ENCODE measurements at places on chromosomes 7 and 10. TPM values are rescaled to one million over a fixed set of nuclear protein-coding genes. Genes with fewer than 3 reads are reported as not detected.

Gene ERCC6
- 29.8 TPM for total RNA-seq

GRCh38 chr10:123909426-123909825, 17.8 kb upstream of the CPXM2 start:
- DNase-seq = no peak

DNA sequence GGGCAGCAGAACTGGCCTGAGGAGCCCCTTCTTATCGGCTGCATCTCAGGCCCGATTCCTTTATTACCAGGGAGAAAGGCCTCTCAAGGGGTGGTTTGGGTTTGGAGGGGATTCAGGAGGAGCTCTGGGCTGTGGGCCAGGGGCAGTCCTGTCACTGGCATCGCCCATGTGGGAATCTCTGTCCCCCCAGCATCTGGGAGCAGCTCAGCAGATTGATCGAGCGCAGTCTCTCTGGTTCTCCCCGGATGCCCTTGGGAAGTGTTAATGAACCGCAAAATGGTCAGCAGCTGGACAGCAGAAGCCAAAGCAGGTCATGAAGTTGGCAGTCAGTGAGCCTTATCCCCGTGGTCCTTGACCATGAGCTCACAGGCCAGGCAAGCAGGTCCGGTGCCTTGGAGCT, 104.4 kb upstream of the ANLN start:
- DNase-seq = no peak

DNA sequence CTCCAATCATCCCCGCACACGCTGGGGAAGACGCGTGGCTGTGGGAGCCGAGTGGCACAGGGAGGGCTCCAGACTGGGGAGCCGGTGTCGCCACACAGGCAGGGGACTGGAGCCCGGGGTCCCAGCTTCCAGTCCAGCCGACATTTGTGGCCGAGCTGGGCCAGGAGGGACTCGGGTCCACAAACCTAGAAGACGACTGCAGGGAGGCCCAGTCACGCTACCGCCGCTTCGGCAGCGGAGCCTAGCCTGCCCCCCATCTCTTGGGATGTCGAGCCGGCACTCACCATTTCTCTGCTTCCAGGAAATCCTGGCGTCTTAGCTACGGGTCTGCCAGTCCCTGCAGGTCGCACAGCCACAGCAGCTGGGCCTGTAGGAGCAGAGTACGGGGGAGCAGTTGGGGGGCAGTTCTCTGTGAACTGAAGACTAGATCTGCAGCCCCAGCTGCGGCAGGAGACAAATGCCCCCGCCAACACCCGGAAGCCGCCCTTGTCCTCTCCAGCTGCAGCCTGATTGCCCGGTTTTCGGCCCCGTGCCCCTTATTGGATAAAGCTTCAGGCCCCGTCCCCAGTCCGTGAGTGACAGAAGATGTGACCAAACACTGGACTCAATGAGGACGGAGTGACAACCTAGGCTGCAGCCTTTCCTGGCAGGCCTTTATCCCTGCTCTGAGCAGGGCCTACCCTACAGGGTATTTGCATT, 270.7 kb downstream of the ZNF33B start:
- DNase-seq = peak; percentile 76

- DNase-seq = peak; percentile 79
These were observed 58.2 kb upstream of the LYZL2 start for GRCh38 chr10:30687698-30688213.

Gene ATOH7
- total RNA-seq = 0.19 TPM

DNA sequence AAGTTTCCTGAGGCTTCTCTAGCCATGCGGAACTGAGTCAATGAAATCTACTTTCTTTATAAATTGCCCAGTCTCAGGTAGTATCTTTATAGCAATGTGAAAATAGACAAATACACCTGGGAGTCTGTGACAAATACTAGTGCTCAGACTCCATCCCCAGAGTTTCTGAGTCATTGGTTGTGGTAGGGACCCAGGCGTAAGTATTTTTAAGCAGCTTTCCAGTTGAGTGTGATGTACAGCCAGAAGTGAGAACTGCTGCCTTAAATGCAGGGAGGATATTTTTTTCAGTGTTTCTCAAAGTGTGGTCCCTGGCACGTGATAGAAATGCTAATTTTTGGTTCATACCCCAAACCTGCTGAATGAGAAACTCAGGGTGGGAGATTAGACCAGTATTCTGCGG, 121.7 kb downstream of the SORCS3 start:
- no peak for DNase-seq

GRCh38 chr10:103736763-103737162, 118.6 kb downstream of the SH3PXD2A start:
- DNase-seq = no peak

DNA sequence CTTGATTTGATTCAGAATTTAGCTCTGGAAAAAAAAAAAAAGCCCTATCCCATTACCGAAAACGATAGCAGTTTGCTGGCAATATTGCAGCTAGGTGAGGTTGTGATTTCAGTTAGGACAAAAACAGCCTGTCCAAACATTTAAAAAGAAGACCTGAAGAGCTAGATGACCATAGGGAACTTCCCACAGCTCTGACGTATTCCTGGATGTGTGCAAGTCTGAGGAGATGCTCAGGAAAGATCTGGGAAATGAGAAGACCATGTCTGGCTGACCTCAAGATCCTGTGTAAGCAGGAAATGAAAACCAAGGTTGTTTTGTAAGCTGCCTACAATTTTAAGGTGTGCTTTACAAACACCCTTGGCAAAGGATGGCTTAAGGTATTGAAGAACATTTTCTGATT, 88.7 kb downstream of the RAMP3 start:
- DNase-seq = no peak

DNA sequence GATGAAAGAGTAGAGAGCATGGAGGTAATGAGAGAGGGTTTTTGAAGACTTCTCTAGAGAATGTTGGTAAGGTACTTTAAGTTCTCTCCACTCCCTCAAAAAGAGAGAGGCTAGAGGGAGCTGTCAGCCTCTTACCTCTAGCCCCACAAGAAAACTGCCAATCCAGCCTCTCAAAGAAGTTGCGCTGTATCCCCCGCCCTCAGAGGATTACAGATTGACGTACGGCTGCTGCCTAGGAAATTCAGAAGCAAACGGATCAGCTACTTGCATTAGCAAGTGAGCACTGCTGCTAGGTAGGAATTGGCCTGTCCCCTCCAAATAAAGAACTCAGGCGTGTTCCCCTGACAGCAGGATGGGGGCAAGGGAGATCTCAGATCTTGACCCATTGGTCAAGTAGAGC, 34.2 kb downstream of the TYW1B start:
- DNase-seq = no peak

Gene TWIST1
- total RNA-seq = 1.3 TPM

DNA sequence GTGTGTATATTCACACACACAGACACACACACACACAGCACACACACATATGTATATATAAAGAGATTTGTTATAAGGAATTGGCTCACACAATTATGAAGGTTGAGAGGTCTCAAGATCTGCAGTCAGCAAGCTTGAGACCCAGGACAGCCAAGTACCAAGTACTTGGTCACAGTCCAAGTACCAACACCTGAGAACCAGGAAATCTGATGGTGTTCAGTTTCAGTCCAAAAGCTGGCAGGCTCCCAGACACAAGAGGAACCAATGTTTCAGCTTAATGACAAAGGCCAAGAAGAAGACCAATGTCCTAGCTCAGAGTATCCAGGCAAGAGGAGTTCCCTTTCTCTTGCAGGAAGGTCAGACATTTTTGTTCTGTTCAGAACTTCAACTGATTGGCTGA, 780.2 kb downstream of the MAGI2 start:
- DNase-seq = no peak

GRCh38 chr7:153590571-153590970, 461.6 kb upstream of the DPP6 start:
- DNase-seq = no peak

DNA sequence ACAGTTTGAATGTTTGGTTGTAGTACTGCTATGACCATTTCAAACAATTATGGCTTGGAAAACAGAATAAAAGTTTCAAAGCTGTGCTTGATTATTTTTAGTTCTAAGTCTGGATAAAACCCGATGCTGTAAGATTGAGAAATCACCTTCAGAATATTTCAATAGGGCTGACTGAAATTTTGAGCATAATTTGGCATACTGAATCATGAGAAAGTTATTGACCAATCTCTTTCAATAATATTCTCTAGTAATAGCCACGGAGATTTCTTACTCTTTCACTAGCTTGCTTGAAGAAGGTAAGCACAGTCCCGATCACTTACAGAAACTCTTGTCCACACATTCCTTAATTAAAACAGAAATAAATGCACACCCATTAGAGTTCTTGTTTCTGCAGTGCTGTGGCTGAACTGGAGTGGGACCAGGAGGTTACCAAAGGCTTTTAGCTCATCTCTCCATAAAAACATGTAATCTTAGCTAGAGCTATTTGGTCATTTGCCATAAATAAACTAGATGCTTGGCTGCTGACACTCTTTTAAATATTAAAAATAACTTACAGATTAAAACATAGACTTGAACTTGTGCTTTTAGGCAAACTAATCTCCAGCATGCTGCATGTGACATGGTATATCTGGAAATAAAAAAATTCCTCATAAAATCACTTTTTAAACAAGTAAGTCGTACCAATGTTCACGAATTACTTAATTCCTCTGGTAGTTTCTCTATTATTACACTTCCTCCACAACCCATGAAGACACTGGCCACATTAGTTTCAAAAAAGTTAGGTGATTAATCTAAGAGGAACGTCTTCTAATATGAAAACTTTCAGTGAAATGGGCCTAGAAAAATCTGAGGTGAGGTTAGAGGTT, 97.8 kb downstream of the AGMO start:
- no peak for DNase-seq

DNA sequence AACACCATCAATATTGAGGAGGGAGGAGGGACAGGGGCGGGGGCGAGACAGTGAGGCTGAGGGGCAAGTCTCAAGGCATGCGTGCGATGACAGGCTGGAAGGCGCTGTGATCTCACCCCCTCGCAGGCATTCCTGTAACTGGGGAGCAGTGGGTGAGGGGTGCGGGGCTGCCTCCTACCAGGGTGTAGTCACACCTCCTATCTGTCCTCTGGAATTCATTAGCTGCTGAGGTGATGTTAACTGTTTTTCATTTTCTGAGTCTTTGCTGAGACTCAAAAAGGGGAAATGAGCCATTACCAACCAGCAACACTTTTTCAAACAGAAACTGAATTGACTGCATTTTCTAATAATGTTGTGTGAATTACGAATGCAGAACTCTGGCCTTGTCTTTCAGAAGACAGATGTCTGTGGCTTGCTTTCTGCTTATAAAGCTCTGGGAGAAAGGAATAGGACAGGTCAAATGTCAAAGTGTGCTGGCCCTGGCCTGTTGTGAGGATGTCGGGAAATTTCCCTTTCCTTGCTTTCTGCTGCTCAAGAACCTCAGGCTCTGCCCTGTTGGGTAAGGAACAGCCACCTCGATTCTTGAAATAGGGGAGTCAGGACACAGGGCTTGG, 23.7 kb upstream of the CDH23 start:
- no peak for DNase-seq

Gene DGKI
- total RNA-seq = 0.36 TPM

DNA sequence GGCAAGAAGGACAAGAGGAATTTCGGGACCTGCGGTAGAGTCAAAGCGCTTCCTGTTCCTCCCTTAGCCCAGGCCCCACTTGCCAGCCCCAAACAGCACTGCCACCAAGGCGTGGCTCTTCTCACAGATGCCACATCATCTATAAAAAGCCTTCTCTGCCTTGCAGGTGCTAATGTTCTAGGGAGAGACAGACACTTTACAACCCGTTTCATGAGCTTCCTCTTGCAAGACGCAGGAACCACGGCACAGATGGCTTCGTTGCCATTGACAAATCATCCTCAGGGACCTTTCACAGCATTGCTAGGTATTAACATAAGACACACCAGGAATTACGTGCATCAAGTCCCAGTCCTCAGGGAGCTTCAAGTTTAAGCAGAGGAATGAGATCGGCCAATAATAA, 180.9 kb downstream of the JCAD start:
- DNase-seq = no peak

- no peak for DNase-seq
These were observed 6.7 kb upstream of the COA1 start for GRCh38 chr7:43735802-43736603.

GRCh38 chr7:156139633-156140032, 327.4 kb upstream of the SHH start:
- no peak for DNase-seq

Gene VAX1
- total RNA-seq = not detected

Gene LRRC18
- total RNA-seq = not detected

DNA sequence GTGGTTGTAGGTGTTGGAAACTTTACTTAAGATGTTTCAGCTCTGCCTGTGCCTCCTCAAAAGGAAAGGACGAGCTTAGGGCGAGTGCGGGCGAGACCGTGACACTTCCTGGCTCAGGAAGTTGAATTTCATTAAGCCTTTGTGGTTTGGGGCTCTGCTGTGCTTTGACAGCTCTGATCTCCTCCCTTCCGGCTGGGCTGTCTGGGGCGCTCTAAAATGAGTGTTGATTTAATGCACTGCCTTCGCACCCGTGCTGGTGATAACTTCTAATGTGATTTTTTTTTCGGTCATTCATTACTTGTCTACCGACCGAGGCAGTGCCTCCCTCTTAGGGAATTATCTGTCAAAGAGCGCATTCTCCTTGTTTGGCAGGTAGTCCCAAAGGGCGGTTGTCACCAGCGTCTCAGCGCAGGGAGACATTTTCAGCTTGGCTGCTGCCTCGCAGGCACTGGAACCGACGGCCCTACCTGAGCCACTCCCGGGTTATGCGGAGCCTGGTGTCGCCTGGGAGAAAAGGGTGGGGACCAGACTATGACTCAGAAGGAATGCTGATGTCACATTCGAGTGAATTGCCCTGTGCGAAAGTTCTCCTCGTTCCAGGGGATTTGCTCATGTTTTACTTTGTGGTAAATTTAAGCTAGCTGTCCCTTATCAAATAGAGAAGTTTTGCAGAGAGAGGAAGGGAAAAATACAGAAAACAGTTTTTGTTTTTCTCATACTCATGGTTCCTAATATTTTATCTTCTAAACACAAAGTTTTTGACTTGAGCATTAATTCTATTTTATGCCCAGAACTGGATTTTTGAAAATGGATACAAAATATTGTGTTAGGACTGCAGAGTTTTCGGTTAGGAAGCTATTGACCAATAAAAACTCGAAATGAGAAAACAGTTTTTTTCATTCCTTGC, 920 bp downstream of the TES start:
- peak; percentile 93 for DNase-seq

Gene FAM13C
- total RNA-seq = 18.8 TPM

DNA sequence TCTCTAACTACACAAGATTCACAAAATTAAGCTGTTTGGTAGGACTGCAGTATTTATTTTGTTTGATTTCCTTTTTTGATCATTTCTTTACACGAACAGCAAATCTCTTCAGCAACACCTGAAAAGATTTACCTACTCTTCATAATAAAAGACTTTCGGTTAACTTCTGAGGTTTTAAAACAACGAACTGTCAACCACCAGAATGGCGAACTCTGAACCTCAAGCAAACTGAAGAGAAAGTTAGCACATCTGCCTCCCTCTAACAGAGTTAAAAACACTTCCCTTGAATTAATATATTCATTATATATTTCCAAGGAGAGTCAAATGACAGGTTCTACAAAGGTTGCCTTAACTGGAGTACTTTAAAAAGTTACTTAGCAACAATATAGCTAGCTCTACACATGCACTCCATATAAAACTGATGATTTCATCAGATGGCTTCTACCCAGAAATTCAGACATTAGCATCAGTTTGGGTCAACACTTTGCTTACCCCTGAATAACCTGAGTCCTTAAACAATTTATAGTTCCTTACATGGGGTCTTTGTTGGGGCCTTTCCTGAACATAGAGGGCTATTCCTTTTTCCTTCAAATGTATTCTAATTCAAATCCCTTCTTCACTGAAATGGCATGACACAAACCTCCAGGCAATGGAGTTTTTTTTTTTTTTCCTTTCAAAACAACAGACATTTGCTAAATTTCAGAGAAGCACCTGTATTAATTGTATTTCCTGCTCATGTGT, 118.3 kb downstream of the SEM1 start:
- DNase-seq = no peak
